ENCODE measurements at places on chromosomes 4 and X. TPM values are rescaled to one million over a fixed set of nuclear protein-coding genes. Genes with fewer than 3 reads are reported as not detected.

Gene HSD17B13
- 0.54 TPM for total RNA-seq

Gene GC
- not detected for total RNA-seq

- DNase-seq = no peak
Observed at GRCh38 chr4:90842960-90843359, 715.8 kb downstream of the CCSER1 start.

DNA sequence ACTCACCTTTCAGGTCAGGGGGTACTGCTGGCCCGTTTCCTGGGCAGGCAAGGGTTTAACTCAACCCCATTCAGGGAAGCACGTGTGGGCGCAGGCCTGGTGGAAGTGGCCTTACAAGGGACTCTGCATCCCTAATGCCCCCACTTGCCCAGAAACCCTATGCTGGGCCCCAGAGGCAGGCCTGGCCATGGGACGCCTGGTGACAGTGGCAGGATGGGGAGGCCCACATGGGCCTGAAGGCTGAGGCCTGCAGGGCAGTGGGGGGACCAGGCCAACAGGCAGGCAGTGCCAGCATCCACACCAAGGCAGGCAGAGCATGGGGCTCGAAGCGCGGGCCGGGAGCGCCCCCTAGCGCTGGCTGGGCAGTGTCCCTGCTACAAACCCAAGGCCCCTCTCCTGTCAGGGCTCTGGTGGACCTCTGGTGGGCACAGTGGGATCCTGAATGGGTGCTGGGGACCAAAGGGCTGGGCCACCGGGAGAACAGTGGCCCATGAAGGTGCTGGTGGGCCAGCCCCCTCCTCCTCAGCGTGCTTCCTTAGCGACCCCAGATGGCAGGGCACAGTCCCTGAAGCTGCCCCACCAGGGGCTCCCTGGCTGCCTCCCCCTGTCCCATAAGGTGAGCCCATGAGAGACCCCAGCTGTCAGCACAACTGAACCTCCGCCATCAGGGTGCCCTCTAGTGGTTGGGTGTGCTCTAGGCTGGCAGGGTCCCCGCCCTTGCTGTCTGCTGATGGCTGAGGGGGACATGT, 16.8 kb downstream of the FGFR3 start:
- DNase-seq = no peak
